ENCODE measurements at places on chromosomes 4 and X. TPM values are rescaled to one million over a fixed set of nuclear protein-coding genes. Genes with fewer than 3 reads are reported as not detected.

Gene ARHGAP36
- total RNA-seq = not detected

Gene IQSEC2
- total RNA-seq = 38.9 TPM

Gene TCEAL8
- 29.5 TPM for total RNA-seq

Gene APLN
- total RNA-seq = 0.85 TPM

Gene RENBP
- total RNA-seq = 0.19 TPM

Gene CENPI
- 13.9 TPM for total RNA-seq

Gene ABCG2
- 17.9 TPM for total RNA-seq

Gene PTPN13
- total RNA-seq = 4.0 TPM

Gene PCDH10
- 0.30 TPM for total RNA-seq

Gene FRYL
- total RNA-seq = 12.0 TPM

Gene MBTPS2
- 19.3 TPM for total RNA-seq

Gene UBE2A
- total RNA-seq = 145 TPM
